Spinal cord (tissue), 10 donors: ENCODE measurements at places on chromosomes 12 and 14. TPM values are rescaled to one million over a fixed set of nuclear protein-coding genes. Genes with fewer than 3 reads are reported as not detected.

Gene KRT2
- not detected for total RNA-seq

Gene HOXC4
- 10.0 TPM for total RNA-seq

Gene GPD1
- total RNA-seq, result 14.8 TPM

Gene CCDC175
- total RNA-seq, result 1.5 TPM

GRCh38 chr14:105841022-105842009 lies 314.9 kb downstream of the TMEM121 start:
- H3K27ac ChIP-seq, result no peak overlapping the region
- H3K4me3 ChIP-seq, result no peak overlapping the region
- H3K27me3 ChIP-seq, result no peaks in the 10 kb centered on the region

- H3K4me1 ChIP-seq, result peaks cover 61% of the 10 kb centered on the region
- H3K27ac ChIP-seq, result no peak overlapping the region
- no peak overlapping the region for H3K4me3 ChIP-seq
- H3K27me3 ChIP-seq, result no peaks in the 10 kb centered on the region
- DNase-seq, result no peak
These were observed 8.1 kb downstream of the TNS2 start for GRCh38 chr12:53057816-53058500.

- no peaks in the 10 kb centered on the region for H3K36me3 ChIP-seq
- peaks cover 6% of the 10 kb centered on the region for H3K27me3 ChIP-seq
These were observed 57.8 kb upstream of the VRK1 start for GRCh38 chr14:96739200-96739910.

- H3K4me1 ChIP-seq, result no peaks in the 10 kb centered on the region
- DNase-seq, result no peak
- H3K4me3 ChIP-seq, result no peak overlapping the region
- H3K36me3 ChIP-seq, result peaks cover 25% of the 10 kb centered on the region
- H3K27me3 ChIP-seq, result no peaks in the 10 kb centered on the region
These were observed 19.9 kb downstream of the SETD3 start for GRCh38 chr14:99460793-99461192.

DNA sequence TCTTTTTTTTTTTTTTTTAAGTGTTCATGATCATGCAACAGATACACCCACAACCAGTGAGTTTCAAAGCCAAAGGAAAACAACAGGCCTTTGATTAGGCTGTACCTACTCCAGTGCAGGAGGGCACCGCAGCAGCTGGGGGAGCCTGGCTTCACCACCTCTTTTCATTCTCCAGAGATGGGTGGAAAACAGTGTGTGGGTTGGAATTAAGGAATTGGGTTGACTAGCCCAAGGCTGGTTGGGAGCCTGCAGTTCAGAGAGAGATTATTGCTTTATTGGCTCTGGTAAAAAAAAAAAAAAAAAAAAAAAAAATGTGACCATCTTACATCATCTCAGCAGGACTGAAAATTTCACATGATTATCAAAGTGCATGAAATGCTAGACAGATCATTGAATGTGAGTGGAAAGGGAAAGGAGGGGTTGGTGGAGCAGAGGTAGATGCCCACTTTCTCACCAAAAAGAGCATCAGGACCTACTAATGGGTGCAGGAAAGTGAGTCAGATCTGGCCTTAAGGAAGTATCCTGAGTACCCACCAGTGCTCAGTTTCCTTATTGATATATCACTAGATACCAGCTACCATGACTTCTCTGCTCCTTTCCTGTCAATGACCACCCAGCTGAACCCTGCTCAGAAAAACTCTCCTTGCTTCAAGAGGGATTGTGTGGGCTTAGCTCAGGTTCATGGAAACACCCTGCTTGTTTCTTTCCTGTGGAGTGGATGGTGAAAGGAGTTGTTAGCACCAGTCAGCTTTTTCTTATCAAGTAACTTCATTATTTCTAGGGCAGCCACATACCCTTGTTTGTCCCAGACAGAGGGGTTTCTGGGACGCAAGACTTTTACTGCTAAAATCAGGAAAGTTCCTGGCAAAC lies 54.8 kb upstream of the DYRK2 start:
- no peaks in the 10 kb centered on the region for H3K27me3 ChIP-seq
- no peak overlapping the region for H3K27ac ChIP-seq
- DNase-seq, result no peak
- H3K36me3 ChIP-seq, result no peaks in the 10 kb centered on the region

- peaks cover 4% of the 10 kb centered on the region for H3K4me1 ChIP-seq
- no peak overlapping the region for H3K4me3 ChIP-seq
- peaks cover 56% of the 10 kb centered on the region for H3K36me3 ChIP-seq
These were observed 18.1 kb downstream of the RFC5 start for GRCh38 chr12:118034429-118035189.

DNA sequence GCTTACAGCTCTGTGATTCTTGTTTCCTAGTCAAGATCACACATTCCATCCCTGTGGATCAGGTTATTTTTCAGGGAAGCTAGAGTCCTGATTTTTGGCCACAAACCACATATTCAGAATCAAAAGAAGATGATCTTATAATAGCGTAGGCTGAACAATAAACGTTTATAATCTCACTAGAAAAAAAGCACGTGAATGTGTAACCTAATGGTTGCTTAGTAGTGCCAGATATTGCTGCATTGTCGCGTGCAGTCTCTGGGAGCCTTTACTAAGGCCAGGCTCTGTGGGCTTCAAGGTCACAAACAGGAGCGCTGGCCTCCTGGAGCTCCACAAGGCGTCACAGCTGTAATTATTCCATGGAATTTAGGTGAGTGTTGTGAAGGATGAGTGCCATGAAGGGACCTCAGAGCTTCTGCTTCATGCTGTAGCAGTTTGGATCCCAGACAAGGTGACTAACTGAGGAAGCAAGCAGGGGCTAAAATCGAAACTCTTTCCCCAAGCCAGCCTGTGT lies 17.4 kb downstream of the CDKN1B start:
- no peak overlapping the region for H3K27ac ChIP-seq
- H3K36me3 ChIP-seq, result no peaks in the 10 kb centered on the region
- no peak for DNase-seq
- H3K4me3 ChIP-seq, result no peak overlapping the region
- no peaks in the 10 kb centered on the region for H3K27me3 ChIP-seq
- no peaks in the 10 kb centered on the region for H3K4me1 ChIP-seq

GRCh38 chr14:74548881-74549280 lies 55.3 kb downstream of the ISCA2 start:
- no peaks in the 10 kb centered on the region for H3K36me3 ChIP-seq
- H3K27me3 ChIP-seq, result no peaks in the 10 kb centered on the region

GRCh38 chr12:12704593-12705230 lies 8.7 kb upstream of the GPR19 start:
- H3K27ac ChIP-seq, result no peak overlapping the region
- no peaks in the 10 kb centered on the region for H3K4me1 ChIP-seq
- no peak for DNase-seq
- H3K36me3 ChIP-seq, result no peaks in the 10 kb centered on the region

DNA sequence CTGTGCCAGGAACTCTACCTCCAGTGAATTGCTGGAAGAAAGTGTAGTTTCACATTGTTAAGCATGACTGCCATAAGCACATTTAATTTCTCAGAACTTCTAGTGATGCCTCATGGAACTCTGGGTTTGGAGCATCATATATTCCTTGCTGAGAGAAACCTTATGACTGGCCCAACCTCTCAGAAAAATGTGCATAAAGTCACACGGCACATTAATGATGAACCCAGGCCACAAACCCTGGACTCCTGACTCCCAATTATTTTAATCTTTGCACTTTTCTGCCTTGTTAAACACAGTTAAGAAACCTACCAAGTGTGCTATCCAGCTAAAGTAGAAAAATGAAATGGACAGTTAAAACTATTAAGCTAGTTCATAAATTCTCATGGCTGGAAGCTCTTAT lies 5.6 kb downstream of the TCP11L2 start:
- H3K36me3 ChIP-seq, result no peaks in the 10 kb centered on the region
- H3K27me3 ChIP-seq, result no peaks in the 10 kb centered on the region
- H3K4me3 ChIP-seq, result no peak overlapping the region
- peaks cover 9% of the 10 kb centered on the region for H3K4me1 ChIP-seq
- no peak overlapping the region for H3K27ac ChIP-seq
- no peak for DNase-seq

DNA sequence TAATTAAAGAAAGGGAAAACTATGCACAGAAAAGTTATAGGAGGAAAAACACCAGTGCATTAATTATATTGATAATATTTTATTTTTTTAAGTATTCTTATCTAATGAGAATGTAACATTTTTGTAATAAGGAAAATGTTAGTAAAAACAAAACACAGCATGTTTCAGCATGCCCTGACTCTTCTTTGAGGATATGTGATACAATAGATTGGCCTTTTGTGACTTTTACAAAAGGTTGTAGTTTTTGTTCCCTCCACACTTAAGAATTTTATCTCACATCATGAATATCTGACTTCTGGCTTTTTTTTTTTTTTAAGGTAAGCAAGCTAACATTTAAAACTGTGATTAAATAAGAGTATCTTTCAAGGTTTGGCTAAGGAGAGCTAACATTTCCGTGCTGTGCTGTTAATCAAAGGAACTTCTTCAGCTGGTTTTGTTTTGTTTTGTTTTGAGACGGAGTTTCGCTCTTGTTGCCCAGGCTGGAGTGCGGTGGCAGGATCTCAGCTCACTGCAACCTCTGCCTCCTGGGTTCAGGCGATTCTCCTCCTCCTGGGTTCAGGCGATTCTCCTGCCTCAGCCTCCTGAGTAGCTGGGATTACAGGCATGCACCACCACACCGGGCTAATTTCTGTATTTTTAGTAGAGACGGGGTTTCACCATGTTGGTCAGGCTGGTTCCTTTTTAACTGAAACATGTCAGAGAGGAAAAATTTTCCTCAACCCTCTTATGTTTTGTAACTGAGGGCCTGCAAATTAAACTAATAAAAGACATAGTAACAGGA lies 30.8 kb upstream of the RESF1 start:
- H3K4me1 ChIP-seq, result no peaks in the 10 kb centered on the region
- no peak overlapping the region for H3K4me3 ChIP-seq
- H3K27me3 ChIP-seq, result no peaks in the 10 kb centered on the region
- no peaks in the 10 kb centered on the region for H3K36me3 ChIP-seq
- H3K27ac ChIP-seq, result no peak overlapping the region
